ENCODE measurements at places on chromosomes 11 and 22.

- no peak for DNase-seq
Observed at GRCh38 chr11:69361048-69361447, 67.1 kb downstream of the MYEOV start.

DNA sequence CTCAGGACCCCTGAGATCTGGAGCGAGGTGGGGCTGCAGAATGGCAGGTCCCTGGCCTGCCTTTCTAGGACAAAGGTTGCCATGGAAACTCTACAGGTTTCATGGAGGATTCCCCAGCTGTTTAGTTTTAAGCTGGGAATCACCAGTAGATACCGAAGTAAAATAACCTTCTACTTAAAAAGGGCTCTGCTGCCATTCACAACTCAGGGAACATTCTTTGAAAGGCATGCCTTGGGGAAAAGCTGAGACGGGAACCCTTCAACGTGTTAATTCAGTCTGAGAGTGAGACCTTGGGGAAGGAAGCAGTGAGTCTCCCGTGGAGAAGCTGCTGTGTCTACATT, 493.3 kb downstream of the BRD1 start:
- no peak for DNase-seq

DNA sequence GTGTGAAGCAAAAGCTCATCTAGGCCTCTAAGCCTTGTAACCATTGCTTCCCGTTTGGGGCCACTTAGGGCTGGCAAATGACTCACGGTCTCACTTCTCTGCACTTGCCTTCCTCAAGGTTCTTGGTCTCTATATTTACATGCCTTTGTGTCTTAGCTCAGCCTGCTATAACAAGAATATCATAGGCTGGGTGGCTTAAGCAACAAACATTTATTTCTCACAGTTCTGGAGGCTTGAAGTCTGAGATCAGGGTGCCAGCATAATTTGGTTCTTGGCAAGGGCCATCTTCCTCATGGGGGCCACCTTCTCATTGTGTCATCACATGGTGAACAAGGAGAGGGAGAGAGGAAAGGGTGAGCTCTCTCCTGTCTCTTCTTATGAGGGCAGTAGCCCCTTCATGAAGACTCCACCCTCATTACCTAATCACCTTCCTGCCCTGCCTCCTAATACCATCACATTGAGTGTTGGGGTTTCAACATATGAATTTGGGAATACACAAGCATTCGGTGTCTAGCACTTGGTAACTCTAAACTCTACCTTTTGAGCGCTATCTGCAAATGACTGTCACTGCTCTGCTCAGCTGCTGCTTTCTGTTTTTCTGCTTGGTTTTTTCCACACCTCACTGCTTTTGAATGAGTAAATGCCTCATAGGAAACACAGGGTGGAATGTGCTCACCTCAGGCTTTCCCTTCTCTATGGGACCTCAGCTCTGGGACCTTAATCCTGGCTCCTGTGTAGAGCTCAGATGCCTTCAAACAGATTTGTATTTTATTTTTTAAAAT, 16.2 kb upstream of the ME3 start:
- DNase-seq = no peak

DNA sequence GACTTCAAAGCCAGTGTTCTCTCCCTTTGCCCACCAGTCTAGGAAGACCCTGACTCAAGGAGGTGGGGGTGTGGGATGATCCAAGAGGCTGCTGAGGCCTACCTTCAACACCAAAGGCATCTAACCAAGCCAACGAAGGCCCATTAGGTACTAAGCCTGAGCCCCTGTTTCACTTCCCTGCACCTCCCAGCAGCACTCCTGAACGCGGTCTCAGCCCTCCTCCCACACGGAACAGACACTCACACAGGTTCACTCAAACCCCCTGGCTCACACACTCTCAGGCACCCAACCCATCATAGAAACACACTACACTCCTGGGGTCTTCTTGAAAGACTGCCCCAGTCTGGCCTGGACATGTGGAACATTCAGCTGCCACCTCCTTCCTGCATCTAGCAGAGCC, 40.7 kb downstream of the SLC22A12 start:
- no peak for DNase-seq

DNA sequence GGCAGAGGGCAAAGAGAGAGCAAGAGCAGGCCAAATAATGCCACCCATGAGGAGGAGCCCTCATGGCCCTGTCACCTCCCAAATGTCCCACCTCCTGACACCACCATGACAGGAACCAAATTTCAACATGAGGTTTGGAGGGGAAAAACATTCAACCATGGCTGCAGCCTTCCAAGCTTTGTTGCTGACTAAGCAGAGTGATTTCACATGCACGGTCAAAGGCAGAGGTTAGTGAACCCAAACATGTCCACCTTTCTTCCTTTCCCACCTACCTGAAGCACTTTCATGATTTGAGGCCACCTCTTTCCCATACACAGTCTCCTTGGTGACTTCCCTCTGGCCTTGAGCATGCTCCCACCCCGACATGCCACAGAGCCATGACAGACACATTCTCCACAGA, 89.7 kb downstream of the C11orf91 start:
- DNase-seq = no peak

DNA sequence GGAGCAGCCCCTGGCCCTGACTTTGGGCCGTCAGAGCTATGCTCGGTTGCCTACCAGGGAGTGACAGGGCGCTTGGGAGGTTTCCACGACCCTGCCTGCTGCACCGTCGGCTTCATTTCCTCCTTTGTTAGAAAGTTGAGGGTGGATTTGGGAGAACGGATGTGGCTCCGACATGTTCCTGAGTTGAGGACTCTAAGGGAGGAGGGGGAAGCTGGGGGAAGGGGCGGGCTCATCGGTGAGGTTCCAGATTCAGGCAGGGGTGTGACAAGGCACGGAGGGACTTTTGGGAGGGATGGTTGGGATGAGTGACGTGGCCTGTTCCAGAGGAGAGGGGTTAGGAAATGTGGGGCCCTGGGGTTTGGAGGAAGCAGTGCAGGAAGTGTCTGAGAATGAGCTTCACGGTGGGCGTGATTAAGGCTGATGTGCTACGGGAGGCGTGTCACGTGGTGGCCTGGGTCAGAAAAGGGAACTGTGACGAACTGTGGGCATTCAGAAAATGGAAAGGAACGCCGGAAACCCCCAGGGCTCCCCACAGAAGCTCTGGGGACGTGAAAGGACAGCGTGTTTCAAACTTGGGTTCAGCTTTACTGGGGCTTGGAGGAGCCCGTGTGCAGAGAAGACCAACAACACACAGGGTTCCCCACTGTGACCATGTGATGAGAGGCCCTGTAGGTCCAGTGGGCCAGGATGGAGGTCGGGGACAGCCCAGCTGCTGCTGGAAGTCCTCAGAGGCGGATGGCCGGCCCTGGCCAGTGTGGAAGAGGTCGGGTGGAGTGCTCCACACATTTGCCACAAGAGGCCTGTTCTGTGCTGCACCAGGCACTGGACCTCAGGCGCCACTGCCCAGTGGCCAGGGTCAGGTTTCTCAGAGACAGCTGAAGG, 2.8 kb downstream of the PARVB start:
- peak; percentile 26 for DNase-seq

DNA sequence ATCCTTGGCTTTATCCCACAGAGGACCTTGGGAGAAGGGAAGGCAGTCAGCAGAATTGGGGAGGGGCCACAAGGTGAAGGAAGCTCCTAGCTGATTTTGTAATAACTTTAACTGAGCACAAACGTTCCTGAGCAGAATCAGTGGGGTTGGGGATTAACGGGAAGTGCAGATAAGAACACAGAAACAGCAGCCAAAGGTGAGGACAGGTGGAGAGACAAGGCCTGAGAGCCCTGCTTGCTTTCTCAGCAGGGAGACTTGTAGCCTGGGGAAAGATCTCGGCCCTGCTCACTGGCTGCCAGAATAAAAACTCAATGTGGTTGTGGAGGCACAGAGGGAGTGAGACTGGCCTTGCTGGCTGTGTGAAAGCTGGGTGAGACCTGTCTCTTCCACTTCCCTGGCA, 265.2 kb upstream of the FAT3 start:
- DNase-seq = no peak

- no peak for DNase-seq
Observed at GRCh38 chr22:21823740-21824444, 43.6 kb downstream of the MAPK1 start.

DNA sequence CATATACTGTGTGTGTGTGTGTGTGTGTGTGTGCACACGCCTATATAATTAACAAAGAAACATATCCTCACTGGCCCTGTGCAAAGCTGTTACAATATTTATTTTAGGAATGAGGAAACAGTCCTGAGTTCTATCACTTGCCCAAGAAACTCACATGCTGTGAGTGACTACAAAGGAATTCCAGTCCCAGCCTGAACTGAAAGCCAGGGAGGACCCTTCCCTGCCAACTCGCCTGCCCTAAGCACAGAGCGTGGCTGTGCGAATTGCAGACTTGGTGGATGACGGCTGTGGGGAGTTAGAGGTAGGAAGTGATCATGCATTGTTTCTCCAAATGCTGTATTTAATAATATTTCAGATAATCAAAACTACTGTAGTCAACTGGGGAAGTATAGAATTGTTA, 26.4 kb upstream of the CD5 start:
- no peak for DNase-seq

- DNase-seq = no peak
Observed at GRCh38 chr22:47632701-47633100, 870.3 kb downstream of the TBC1D22A start.

DNA sequence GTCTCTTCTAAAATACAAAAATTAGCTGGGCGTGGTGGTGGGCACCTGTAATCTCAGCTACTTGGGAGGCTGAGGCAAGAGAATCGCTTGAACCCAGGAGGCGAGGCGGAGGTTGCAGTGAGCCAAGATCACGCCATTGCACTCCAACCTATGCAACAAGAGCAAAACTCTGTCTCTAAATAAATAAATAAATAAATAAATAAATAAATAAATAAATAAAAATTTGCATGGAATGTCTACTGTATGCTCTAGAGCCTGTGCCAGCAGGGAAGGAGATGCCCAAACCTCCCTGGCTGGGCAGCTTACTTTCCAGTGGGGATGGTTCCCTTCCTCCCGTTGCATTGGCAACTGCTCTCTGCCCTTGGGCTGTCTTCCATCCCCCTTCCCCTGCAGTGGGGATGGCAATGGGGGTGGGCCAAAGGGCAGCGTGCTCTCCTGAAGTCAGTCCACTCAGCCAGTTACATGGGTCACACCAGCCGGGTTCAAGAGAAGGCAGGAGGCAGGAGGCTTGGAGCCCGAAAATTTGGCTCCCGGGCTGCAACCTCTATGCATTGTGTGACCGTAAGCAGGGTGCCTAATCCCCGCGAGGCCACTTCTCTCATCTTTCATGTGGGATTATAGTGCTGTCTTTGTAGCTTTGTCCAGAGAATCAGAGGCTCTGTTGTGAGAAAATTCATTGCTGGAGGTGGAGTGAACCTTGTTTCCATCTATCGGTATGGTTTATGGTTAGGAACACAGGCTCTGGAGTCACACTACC, 1.4 kb upstream of the LRRC10B start:
- DNase-seq = no peak

- DNase-seq = no peak
Observed at GRCh38 chr11:66868082-66868725, 11.3 kb downstream of the LRFN4 start.

GRCh38 chr11:131661132-131661531, 290.7 kb downstream of the NTM start:
- peak; percentile 33 for DNase-seq

GRCh38 chr22:49327411-49328117, 500.1 kb downstream of the BRD1 start:
- no peak for DNase-seq

DNA sequence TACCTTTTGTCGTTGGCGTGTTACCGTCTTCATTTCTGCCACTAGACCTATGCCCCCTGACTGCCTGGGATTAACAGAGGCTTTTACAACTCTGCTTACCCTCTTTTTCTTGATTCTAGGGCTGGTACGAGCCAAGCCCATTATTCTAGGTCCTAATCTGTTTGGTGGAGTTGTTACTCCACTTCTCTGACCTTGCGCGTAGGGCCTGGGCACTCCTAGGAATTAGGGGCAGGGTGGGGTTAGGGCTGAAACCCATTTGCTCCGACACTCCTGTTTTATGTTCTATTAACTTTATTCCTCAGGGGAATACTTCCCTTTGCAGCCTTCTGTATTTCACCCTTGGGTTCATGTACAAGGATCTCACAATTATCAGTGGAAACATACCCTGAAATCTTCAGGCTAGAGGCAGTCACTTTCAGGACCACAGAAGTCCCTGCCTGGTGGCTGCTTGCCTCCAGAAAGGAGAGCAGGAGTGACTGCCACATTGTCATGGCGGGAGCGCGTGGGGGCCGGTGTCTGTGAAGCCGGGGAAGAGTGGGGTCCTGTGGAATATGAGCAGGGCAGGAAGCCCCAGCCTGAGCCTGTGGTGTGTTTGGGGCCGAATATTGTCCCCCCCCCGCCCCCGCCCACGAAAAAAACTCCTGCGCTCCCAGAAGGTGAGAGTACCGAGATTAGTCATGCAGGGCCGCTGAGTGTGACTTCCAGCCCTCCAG, 731 bp upstream of the SLC37A2 start:
- no peak for DNase-seq

DNA sequence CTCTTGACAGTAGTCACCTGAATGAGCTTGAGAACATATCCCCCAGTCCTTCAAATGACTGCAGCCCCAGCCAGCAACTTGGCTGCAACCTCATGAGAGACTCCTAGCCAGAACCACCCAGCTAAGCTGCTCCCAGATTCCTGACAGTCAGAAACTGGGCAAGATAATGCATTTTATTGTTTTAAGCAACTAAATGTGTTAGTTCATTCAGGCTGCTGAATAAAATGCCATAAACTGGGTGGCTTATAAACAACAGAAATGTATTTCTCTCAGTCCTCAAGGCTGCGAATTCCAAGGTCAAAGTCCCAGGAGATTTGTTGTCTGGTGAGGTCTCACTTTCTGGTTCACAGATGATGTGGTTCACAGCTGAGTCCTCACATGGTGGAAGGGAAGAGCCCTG, 5.8 kb upstream of the PAMR1 start:
- no peak for DNase-seq

- DNase-seq = no peak
Observed at GRCh38 chr11:96197103-96197502, 145.9 kb downstream of the MAML2 start.

- DNase-seq = no peak
Observed at GRCh38 chr11:123806249-123806648, at the start of gene OR6M1. TSS of gene OR6M1 (minus strand) at chr11:123806349. CDS start at chr11:123806349, 0 bp downstream.

DNA sequence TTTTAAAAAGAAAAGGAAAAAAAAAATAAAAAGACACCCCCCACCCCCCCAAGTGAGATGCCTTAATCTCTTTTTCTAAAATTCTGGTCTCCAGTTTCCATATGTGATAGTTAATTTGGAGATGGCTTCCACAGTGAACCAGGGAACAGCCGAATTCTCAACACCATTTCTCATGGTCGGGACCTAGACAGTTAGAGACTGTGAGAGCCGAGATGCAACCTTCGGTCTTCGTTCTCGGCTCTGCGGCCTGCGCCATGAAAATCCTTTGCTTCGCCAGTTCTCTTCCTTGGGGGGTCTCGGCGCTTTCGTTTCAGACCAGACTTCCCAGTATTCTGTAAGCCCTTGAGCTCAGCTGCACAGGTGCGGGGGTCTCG, 723 bp downstream of the CACNG2 start:
- no peak for DNase-seq

- DNase-seq = no peak
Observed at GRCh38 chr11:64229744-64230170, 591 bp upstream of the DNAJC4 start.

All from fibroblast of skin of left biceps (primary cell).